ENCODE measurements at places on chromosomes 1 and 21.
A peak's percentile ranks its signal among the peaks of the same experiment; 100 is the strongest.

GRCh38 chr1:109632671-109633346 is 13.2 kb downstream of the AMPD2 start:
- no peak for DNase-seq

DNA sequence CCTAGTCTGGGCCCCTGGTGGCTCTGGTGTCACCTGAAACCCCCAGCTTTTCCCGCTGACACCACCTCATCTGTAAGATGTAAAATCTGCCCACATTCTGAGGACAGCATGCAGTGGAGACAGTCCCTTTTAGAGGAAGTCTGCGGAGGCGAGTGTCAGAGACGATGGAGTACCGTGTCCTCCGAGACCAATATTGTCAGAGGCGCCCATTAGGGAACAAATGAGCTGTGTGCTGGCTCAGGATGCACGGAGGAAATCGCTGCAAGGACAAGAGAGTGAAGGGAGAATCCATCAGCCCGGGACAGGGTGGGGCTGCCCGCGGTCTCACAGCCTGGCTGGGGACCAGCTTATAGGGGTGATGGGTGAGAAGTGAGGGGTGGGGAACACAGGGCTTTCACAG is 214.8 kb downstream of the MATN1 start:
- no peak for DNase-seq

DNA sequence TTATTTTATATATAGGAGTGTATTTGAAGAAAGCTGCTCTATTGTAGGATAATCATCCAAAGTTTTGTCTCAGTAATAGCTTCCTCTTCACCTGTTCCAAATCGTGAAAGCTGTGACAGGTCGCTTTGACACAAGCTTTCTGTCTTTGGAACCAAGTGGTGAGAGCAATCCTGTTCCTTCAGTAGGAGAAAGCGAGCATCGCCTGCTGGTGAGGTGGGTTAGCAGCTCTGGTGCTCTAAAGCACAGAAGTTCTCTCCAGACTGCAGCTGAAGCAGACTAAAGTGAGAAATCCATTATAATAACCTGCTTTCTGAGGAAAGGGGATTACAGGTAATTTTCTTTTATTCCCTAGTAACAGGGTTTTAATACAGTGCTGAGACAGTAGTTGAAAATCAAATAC is 803.8 kb downstream of the ADGRL2 start:
- DNase-seq: peak; percentile 25

- DNase-seq: peak; percentile 75
Observed at GRCh38 chr1:227946624-227947385, 927 bp downstream of the WNT9A start.

DNA sequence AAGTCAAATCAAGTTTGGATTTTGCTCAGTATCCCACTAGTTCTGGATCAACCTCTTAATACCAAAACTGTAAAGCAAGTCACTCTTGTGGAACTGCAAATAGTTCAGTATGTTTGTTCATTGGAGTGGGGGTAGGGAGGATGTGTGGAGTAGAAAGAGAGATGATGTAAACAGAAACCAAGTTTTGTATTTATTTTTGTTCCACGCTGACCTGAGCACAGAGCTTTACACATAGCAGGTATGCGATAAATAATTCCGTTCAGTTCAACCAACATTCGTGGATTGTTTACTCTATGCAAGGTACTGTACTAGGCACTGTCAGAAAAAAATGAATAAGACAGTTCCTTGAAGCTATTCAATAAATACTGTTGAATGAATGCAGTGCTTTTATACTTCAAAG is 4.5 kb upstream of the ZNF644 start:
- DNase-seq: no peak

- DNase-seq: peak; percentile 49
Observed at GRCh38 chr1:211559222-211560010, 19.5 kb downstream of the SLC30A1 start.

- DNase-seq: no peak
Observed at GRCh38 chr1:197199923-197200271, 53.4 kb upstream of the ASPM start.

GRCh38 chr1:213380865-213381264 is 329.8 kb downstream of the RPS6KC1 start:
- DNase-seq: no peak

Data from Caco-2 (cell line).